ENCODE measurements at places on chromosomes 3 and 15.

GRCh38 chr15:48084759-48085590 is 35.8 kb upstream of the SLC24A5 start:
- no peak for DNase-seq

DNA sequence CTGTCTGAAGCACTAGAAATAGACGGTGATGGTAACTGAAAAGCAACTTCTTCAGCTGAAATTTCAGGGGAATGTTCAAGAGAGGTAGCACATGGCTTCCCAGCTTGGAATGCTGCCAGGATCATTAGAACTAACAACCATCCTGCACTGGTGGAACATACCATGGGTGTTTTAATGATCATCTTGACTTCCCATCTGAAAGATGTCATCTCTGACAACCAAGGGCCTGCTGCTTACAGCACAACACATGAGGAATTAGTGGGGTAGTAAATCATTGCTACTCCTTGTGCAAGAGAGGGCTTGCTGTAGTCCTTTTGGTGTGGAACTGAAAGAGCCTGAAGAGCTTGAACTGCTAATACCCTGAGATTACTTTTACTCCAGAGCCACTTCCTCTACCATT is 853.7 kb downstream of the MCTP2 start:
- DNase-seq: no peak

DNA sequence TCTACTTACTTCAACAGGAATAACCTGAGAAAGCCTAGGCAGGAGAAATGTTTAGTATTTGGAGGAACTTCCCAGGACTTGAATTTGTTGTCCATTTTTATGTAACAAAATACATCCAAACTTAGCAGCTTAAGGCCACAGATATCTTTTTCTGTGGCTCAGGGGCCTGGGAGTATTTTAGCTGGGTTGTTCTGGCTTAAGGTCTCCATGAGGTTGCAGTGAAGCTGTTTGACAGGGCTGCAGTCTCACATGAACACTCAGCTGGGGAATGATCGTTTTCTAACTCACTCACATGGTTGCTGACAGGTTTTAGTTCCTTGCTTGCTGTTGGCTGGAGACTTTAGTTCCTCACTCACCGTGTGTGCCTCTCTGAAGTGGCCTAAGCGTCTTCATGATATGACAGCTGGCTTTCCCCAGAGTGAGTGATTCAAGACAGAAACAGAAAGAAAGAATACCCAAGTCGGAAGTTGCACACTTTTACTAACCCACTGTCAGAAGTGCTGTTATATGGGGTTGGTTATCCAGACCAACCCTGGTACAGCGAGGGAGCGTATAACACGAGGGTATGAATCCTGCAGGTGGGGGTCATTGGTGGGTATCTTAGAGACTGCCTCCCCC is 229.7 kb upstream of the TBL1XR1 start:
- DNase-seq: no peak

DNA sequence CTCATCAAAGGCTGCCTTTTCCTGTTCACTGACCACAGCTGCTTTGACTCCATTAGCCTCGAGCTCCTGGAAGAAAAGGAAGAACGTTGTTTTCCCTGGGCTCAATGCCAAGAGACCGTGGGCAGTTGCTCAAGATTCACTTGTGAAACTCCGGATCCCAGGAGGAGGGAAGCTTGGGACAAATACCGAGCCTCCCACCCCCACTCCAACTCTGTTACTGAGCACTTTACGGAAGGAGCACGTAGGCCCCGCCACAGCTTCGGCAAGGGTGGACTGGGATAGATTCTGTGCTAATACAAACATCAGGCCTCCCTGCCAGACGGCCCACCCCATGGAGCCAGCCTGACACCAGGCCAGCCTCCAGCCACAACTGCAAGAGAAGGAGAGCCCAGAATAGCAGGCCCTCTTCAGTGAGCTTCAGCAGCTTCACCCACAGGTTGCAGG is 10.8 kb upstream of the FANCD2 start:
- DNase-seq: no peak

- no peak for DNase-seq
Measured at GRCh38 chr3:44584646-44585501, at the start of gene ZNF660. Gene ZNF660, plus strand, starts transcription at chr3:44584964. Its CDS starts 9,230 bp downstream, at chr3:44594194.

DNA sequence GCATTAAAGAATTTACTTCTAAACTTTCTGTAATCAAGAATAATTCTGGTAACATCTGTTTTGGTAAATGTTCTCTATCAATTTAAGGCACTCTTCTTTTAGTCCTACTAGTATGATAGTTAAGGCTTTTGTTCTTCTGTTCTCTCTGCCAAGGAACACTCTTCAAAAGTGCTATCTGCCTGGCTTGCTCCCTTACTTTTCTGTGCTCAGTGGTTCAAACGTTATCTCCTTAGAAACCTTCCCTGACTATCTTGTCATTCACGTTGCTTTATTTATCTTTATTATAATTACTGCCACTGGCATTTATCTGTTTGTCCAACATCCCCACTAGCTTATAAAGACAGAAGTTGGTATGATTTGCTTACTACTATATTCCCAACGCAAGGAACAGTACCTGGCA is 59.2 kb downstream of the RFX7 start:
- no peak for DNase-seq

- no peak for DNase-seq
Measured at GRCh38 chr3:36649125-36649524, 115.2 kb downstream of the DCLK3 start.

DNA sequence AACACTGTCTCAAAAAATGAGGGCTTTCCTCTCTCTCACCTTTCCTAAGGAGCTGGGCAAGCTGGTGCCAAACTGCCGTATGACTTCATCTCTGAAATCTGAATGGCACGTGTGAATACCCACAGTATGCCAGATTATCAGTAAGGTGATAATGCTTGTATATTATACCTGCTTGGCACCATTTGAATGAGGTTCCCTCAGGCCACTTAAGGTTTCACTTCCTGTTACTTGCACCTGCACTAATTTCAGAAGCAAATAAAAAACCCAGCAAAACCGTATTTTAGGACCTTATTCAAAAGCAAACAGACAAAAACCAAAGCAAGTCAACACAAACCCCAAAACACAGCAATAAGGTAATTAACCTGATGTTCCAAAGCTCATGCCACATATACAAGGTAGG is 19.7 kb downstream of the FOXP1 start:
- DNase-seq: no peak

Data from activated naive CD4-positive, alpha-beta T cell (primary cell).